ENCODE measurements at places on chromosomes 1 and 21.

DNA sequence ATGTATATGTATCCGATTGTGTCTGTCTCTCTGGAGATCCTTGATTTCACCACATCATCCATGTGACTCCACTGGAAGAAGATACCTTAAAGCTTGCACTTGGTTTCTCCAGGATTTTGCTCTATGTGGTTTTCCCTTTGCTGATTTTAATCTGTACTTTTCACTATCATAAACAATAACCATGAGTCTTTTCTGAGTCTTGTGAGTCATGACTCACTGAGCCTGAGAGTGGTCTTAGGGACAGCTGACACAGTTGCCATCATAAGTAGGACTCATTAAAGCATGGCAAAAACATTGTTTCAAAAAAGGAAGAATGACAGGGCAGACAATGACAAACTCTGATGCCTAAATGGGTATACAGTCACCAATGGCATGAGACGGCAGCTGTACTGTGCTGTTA, 226.2 kb downstream of the AKT3 start:
- no peak for DNase-seq

DNA sequence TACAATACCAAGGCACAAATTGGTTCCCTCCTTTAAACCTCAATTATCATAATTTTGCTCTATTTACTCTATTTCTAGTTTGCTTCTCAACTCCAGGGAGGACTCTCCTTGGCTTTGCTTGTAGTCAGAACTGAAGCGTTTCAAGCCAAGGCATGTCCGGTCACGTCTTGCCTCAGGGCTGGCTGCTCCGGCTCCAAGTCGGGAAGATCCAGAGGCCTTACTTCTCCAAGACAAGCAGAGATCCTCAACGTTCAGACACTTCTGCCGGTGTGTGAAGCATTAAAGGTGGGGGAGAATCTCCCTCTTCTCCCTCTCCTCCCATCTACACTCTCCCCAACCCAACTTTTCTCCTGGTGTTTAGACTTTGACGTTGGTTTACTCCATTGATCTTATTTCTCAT, 7.2 kb upstream of the HHAT start:
- no peak for DNase-seq

GRCh38 chr1:115105831-115106230, 16.5 kb upstream of the TSPAN2 start:
- DNase-seq, result no peak

GRCh38 chr1:107926436-107927080, 38.4 kb downstream of the VAV3 start:
- DNase-seq, result no peak

DNA sequence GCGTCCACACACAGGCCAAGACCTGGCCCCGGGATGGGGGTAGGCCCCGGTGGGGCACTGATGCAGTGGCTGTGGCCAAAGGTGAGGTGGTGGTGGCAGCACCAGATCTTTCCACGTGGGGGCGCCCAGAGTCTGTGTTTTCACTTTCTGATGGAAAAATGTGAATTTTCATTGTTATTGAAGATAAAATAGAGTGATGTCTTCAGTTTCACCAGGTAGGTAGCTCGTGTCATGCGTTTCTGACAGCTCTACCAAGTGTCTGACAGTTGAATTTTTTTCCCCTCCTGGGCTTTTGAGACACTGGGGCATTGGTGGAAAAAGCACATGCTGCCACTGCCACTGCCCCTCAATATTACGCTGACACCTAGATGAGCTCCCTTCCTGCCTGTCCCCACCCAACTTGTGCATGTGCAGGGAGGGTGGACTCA, 40.0 kb upstream of the MAGOH start:
- no peak for DNase-seq

- no peak for DNase-seq
Measured at GRCh38 chr1:246169019-246169418, 338.1 kb downstream of the SMYD3 start.

All from amniotic stem cell (primary cell).